ENCODE measurements at places on chromosomes 16 and 17. TPM values are rescaled to one million over a fixed set of nuclear protein-coding genes. Genes with fewer than 3 reads are reported as not detected.

The CPD gene
- total RNA-seq, result 107 TPM

The SLFN12 gene
- total RNA-seq, result 16.0 TPM

The KRT20 gene
- 0.51 TPM for total RNA-seq

The PPL gene
- 105 TPM for total RNA-seq

The CHST4 gene
- 0.21 TPM for total RNA-seq

The PLK1 gene
- 4.6 TPM for total RNA-seq

The KRT17 gene
- 253 TPM for total RNA-seq

The GAS2L2 gene
- total RNA-seq, result not detected

Measured in tongue (tissue), 3 donors.